SK-N-MC (cell line): ENCODE measurements at places on chromosomes 2 and 18.

DNA sequence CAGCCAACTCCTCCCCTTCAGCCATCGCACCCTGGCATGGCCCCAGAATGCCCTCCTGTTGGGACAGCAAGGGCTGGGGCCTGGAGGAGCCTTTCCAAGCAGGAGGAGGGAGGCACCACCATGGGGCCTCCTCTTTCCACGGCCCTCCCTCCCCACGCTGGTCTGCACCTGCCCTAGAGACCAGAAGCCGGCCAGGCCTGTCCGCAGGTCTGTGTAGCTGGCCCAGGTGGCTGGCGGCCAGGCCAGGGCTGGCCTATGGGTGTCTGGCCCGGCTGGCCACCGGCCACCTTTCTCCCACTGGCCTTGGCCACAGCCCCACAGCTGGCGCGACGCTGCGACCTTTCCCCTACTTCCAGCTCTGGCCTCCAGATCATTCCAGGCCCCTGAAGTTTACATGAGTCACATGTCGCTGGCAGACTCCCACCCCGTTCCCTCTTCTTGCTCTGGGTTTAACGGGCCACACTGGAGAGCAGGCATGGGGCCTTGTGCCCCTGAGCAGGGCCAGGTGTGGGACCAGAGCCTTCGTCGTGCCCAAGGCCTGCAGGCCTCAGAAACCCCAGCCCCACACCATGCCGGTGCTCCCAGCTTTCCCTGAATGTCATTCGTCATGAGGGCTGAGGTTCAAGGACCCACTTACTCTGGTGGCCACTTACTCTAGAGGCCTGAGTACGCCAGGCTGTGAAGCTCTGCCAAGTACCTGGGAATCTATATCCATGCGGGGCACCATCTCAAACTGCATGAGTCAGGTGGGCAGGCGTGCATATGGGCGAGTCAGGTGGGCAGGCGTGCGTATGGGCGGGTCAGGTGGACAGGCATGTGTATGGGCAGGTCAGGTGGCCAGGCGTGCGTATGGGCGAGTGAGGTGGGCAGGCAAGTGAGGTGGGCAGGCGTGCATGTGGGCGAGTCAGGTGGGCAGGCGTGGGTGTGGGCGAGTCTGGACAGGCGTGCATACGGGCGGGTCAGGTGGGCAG, 33.3 kb upstream of the KLF11 start:
- DNase-seq: no peak

- DNase-seq: no peak
Measured at GRCh38 chr18:63879709-63880108, 7.8 kb upstream of the SERPINB2 start.

- no peak for DNase-seq
Measured at GRCh38 chr2:170467568-170468422, 247.3 kb upstream of the SP5 start.

GRCh38 chr2:145752091-145752806, 1232.3 kb upstream of the ZEB2 start:
- peak; percentile 86 for DNase-seq

DNA sequence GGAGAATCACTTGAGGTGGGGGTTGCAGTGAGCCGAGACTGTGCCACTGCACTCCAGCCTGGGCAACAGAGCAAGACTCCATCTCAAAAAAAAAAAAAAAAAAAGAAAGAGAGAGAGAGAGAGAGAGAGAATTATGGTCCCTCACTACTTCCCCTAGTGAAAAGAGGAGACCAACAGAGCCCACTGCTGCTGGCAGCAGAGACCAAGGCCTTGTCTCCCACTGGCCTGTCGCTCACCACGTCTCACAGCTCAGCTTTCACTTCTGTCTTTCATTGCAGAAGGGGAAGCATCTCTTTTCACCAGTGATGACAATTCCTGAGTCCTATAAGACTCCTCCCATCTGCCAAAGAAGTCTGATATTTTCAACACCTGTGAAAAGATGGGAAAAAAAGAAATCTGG, 81.3 kb downstream of the CLHC1 start:
- no peak for DNase-seq

DNA sequence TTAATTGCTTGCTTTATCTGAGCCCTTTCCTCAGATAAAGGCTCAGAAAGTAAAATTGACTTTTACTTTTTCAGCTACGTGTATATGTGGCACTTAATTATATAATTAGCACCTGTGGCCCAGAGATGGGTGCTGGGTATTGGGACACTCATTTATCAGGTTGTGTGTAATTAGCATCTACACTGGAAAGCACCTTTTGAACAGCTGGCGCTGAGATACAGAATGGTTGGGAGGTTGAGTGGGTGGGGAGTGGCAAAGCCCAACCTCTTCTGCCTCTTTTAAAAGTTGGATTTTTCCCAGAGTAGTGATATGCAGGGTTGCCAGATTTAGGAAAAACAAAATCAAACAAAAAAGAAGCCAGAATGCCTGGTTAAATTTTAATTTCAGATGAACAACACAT, 23.9 kb downstream of the SPTBN1 start:
- DNase-seq: no peak

GRCh38 chr2:180901331-180901730, 79.1 kb upstream of the UBE2E3 start:
- DNase-seq: no peak

- DNase-seq: no peak
Measured at GRCh38 chr18:65093346-65093745, 657.5 kb upstream of the CDH7 start.

DNA sequence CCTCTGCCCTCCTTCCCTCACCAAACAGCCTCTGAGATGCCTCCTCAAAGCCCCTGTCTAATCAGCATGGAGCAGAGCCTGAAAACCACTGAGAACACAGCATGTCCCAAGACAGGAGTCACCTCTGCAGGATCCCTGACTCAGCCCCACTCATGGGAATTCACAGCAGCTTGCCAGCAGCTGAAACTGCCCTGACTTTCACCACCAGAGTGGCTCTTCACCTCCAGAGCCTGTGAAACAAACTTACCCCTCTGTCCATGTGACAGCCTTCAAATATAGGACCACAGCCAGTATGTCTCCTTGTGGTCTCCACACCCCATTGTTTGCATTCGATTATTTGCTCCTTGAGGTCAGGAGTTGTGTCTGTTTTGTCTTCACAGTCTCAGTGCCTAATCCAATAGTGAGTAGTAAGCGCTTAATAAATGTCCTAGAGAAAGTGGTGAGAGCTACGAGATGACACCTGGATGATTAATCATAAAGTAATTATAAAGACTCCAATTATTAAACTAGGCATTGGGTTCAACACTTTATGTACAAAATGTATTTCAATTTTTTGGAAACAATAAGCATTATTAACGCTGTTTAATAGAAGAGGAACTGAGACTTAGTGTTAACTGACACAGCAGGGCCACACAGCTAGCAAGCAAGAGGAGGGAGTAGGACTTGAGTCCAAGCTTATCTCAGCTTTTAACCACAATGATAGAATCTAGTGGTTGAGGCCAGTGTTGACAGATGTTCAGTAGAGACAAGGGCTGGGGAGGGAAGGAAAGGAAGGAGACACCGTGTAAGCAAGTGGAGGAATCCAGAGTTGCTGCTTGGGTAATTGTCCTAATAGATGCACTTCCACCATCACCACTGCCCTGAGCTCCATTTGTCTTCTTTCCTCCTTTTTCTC, 358.7 kb upstream of the TNP1 start:
- DNase-seq: no peak

- no peak for DNase-seq
Measured at GRCh38 chr2:50564766-50565165, 467.2 kb downstream of the NRXN1 start.

DNA sequence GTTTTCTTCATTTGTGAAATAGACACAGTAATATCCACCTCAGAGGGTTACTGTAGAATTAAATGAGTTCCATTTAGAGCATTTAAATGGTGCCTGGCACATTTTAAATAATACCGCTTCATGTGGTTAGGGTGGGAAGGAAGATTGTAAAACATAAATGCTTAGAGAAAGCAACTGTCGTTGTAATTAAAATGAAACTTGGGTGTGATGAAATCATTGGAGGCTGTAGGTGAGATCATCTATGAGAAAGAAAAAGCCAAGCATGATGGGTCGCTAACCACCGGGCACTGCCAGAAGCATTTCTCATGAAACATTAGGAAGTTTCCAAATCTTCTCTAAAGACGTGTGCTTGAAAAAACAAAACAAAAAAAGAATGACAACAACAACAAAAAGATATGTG, 8.2 kb upstream of the SLC39A10 start:
- DNase-seq: no peak

GRCh38 chr18:183769-184168, 25.4 kb downstream of the USP14 start:
- DNase-seq: no peak

GRCh38 chr2:3278521-3279218, 98.9 kb downstream of the EIPR1 start:
- no peak for DNase-seq

DNA sequence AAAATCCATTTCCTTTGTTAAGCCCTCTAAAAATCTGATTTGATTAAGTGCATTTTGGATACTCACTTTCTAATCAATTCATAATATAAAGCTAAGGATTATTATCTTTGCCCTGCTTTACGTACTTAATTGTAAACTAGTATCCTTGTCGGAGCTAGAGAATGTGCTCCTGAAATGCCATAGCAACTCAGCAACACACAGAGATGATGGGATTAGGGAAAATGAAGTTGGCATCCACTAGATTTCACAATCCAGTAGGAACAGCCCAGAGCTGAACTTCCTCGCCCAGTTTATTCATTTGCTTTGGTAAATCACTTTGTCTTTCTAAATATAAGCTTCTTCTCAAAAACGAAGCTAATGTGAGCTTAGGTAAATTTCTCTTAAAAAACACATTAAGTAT, 386.3 kb downstream of the CTNNA2 start:
- DNase-seq: no peak

GRCh38 chr2:222960126-222960525, 91.9 kb upstream of the KCNE4 start:
- no peak for DNase-seq

- no peak for DNase-seq
Measured at GRCh38 chr18:51192026-51192425, 5.5 kb downstream of the MEX3C start.

DNA sequence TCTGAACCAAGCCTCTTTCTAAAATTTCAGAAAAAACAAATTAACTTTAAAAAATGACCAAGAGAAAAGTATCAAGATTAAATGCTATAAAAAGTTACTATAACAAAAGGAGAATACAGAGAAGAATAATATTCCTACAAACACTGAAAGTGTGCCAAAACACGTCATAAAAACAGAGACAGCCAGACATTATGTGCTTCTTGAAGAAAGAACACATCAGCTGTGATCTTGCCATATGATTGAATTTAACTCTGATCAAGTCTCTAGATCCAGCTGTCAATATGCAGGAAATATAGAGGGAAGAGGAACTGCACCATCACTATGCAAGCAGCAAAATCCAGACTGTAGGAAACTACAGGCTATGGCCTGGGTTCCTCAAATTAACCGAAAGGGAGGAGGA, 33.7 kb upstream of the COL5A2 start:
- DNase-seq: no peak

GRCh38 chr2:225074366-225074765, 32.1 kb upstream of the DOCK10 start:
- no peak for DNase-seq

DNA sequence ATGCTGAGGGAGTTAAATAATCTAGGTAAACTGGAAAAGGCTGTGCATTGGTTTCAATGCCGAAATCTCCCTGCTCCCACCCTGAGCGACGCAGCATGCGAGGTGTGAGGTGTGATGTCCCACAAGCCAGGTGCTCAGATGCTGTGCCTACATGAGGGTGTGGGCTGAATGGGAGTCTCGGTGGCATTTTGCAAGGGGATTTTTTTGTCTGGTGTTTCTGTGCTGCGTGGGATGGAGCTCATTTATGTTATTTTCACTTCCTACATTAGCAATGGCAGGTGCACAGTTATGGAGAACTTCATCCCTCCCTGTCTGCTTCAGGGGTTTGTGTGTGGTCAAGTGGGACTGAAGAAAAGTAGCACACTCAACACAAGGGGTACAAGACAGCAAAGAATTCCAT, 110.2 kb upstream of the CCDC68 start:
- no peak for DNase-seq

- no peak for DNase-seq
Measured at GRCh38 chr2:210475706-210476105, 853 bp downstream of the LANCL1 start.

DNA sequence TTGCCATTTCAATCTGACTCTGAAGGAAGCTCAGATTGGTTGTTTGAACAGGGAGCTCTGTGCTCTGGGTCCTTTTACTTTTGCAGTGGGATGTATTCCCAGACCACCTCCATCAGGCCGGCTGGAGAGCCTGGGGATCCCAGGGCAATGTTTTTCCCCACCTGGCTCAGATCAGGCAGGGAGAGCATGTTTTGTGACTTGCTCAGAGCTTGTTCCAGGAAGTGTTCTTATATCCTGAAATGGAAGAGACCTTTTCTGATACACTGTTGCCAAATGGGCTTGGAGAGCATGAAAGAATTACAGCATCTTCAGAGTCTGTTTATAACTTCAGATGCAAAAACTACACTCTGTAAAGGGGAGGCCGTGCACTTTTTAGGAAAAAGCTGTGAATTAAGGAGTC, 56.0 kb downstream of the LIPG start:
- DNase-seq: no peak

GRCh38 chr18:64409511-64409910, 260.6 kb upstream of the LINC00305 start:
- DNase-seq: no peak

DNA sequence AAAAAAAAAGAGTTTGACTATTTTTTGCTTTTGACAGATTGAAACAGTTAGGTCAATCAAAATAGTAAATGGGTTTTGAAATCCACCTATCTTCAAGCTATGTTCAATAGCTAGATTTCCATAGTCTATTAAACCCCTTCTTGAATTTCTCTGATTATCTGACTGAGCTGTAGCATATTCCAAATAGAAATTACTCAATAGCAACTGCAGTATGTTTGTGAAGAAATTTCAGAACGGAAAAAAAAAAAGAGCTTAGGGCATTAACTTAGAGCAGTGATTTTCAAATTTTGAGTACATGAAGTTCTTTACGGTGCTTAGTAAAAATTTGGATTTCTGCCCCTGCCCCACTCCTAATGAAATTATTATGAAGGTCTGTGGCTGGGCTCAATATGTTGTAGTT, 432.3 kb downstream of the LRP1B start:
- DNase-seq: no peak

DNA sequence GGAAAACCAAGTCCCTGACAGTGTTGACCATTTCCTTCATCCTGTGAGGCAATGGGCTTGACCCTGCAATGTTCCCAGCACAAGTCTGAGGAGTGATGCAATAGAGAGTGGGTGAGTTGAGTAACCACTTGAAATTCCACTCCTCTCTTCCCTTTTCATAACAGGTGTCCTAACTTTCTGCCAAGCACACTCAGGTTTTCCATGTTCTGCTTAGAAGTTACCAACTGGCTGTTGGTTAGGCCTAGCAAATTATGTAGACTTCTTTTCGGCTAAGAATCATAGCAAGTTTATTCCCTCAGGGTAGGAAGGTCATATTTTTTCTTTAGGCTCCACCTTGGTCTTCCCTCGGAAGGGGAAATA, 11.5 kb downstream of the GNLY start:
- DNase-seq: no peak

GRCh38 chr2:216517447-216518225, 19.0 kb downstream of the RPL37A start:
- no peak for DNase-seq

- no peak for DNase-seq
Measured at GRCh38 chr2:64168201-64168600, 24.0 kb upstream of the PELI1 start.
